Kidney (tissue), 22 donors: ENCODE measurements at places on chromosomes 3 and 15. TPM values are rescaled to one million over a fixed set of nuclear protein-coding genes. Genes with fewer than 3 reads are reported as not detected.

APEH gene
- 143 TPM for total RNA-seq

KLF13 gene
- total RNA-seq = 123 TPM

FSIP1 gene
- total RNA-seq = 2.4 TPM

LOXL1 gene
- total RNA-seq = 33.2 TPM

SAMD7 gene
- total RNA-seq = not detected

HRH1 gene
- total RNA-seq = 32.3 TPM

P2RY14 gene
- 2.4 TPM for total RNA-seq
